ENCODE measurements at places on chromosomes 11 and 22.

DNA sequence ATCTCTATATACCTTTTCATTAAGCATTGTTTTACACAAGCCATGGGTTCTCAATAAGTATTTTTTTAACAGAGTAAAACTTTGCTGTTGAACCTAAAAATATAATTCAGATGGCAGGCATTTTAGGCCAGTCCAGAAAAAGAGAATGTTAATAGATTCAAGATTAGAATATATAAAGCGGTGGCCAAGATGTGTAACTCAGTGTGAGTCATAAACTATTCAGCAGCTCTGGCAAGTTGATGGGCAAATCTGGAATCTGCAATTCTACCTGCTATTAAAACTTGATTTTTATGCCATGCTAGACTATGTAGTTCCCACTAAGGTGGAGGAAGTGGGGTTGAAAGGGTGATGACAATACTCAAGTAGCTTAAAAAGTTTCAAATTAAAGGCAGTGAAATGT, 45.4 kb downstream of the CASP12 start:
- no peak for DNase-seq

- no peak for DNase-seq
Measured at GRCh38 chr11:11965656-11966353, 42.6 kb downstream of the DKK3 start.

- peak; percentile 66 for DNase-seq
Measured at GRCh38 chr11:86537541-86538222, 134.7 kb downstream of the ME3 start.

DNA sequence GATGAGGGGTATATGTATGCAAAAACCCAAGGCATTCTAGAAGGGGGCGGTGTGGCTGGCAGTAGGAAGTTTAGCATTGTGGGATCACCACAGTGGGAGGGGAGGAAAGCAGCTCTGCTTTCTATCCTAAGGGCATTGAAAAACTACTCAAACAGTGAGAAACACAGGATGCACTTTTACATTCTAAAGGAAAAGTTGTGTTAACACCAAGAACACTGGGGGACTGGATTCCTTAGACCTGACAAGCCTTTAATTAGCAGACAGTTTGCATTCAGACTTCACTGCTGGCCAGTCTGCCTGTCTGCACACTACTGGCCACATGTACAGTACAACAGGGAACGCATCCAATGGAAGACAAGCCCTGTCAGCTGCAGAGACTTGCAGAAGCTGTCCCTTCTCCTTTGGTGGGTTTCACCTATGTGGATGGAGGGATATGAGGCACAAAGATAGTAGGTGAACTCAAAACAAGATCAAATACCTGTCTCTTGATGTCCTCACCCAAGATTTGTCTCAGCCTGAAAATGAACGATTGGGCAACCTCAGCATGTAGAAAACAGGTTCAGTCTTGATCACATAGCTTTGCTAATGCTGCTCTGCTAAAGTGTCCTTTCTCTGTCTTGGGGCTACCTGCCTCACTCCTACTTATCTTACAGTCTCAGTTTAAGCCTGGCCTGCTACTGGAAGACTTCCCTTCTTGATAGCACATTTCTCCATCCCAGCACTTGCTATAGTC, 64.8 kb downstream of the TENM4 start:
- no peak for DNase-seq

DNA sequence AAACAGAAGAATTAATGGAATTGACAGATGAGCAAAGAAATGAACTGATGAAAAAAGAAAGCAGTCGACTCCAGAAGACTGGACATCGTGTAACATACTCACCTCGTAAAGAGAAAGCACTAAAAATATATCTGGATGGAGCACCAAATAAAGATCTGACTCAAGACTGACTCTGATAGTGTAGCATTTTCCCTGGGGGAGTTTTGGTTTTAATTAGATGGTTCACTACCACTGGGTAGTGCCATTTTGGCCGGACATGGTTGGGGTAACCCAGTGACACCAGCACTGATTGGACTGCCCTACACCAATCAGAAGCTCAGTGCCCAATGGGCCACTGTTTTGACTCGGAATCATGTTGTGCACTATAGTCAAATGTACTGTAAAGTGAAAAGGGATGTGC, 52.4 kb downstream of the DKK3 start:
- DNase-seq: no peak

DNA sequence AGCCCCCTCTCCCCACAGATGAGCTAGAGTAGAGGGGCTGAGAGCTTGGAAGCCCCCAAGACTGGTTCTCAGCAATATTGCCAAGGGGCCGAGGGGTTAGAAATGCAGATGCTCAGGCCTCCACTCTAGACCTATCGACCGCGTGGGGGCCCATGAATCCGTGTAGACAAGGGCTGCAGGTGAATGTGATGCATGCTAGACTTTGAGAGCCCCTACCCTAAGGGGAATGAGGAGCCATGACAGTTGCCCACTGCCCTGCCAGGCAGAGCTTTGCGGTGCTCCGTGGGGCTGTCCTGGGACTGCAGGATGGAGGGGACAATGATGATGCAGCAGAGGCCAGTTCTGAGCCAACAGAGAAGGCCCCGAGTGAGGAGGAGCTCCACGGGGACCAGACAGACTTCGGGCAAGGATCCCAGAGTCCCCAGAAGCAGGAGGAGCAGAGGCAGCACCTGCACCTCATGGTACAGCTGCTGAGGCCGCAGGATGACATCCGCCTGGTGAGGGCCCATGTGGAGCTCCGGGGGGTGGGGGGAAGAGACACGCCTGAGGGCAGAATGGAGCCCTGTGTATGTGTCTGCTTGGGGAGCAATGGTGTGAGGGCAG, 1.3 kb downstream of the SSH3 start:
- DNase-seq: no peak
